ENCODE measurements at places on chromosomes 6 and 20. TPM values are rescaled to one million over a fixed set of nuclear protein-coding genes. Genes with fewer than 3 reads are reported as not detected.

FUT9 gene
- not detected for total RNA-seq

LY86 gene
- total RNA-seq, result not detected

C6orf58 gene
- not detected for total RNA-seq

LINC00237 gene
- total RNA-seq, result not detected

DNA sequence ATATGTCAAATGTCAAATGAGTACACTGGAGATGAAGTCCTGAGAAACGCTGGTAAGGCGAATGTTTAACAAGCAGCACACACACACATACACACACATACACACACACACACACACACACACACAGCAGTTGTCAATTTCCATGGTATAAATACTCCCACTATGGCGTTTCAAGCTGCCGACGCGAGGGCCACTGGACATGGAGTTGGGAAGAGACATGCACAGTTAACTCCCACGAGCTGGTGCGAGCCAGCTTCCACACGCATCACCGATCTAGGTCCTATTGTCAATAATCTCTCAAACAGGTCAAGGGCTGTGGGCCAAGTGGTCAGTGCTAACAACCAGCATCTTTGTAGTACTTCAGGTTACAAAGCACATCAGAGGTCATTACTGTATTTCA lies 58.9 kb downstream of the TRERF1 start:
- H3K27ac ChIP-seq, result no peak overlapping the region
- no peak for DNase-seq
- H3K36me3 ChIP-seq, result no peaks in the 10 kb centered on the region
- H3K27me3 ChIP-seq, result no peaks in the 10 kb centered on the region
- no peak overlapping the region for H3K4me3 ChIP-seq
- peaks cover 7% of the 10 kb centered on the region for H3K4me1 ChIP-seq

HSPA12B gene
- not detected for total RNA-seq
